Stimulated activated effector memory CD8-positive, alpha-beta T cell treated with anti-CD3 and anti-CD28 coated beads, Interleukin-12 subunit alpha, Interleukin-12 subunit beta, amount 100 ng/mL, for 72 hours (primary cell): ENCODE measurements at places on chromosomes 1 and 21.

DNA sequence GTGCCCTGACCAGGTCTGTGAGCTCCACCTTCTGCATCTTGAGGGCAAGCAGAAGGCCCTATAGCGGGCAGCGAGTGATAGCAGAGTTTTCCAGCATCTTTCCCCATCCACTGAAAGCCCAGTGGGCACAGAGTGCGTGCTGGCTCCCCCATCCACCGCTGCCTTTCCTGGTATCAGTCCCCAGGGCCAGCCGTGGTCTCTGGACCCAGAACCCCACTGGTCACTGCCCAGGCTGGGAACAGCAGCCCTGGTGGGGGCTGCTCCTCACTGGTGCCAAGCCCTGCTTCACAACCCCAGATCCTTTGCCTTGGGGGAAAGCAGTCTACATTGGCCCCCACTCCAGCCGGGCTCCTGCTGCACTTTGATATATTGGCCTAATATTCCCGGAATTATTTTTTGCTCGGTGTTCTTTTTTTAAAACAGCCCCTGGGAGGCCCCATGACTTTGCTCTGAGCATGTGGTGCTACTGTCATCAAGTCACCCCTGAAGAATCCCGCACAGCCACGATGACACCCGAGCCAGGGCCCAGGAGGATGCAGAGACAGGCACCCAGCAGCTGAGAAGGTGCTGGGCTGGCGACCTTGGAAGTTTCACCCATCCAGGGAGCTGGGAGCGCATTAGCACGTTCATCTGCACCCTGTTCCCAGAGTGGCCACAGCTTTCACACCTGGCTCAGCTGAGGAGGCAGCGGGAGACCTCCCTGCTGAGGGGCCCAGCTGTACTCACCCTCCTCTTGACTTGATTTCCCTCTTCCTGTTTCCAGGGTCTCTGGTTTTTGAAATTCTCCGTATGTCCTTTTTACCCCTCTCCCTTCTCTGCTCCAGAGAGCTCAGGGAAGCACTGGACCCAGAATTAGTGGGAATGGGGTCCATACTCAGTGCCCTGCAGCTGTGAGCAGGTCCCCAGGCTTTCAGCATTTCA is 56.9 kb downstream of the KLHDC7A start:
- DNase-seq, result no peak

DNA sequence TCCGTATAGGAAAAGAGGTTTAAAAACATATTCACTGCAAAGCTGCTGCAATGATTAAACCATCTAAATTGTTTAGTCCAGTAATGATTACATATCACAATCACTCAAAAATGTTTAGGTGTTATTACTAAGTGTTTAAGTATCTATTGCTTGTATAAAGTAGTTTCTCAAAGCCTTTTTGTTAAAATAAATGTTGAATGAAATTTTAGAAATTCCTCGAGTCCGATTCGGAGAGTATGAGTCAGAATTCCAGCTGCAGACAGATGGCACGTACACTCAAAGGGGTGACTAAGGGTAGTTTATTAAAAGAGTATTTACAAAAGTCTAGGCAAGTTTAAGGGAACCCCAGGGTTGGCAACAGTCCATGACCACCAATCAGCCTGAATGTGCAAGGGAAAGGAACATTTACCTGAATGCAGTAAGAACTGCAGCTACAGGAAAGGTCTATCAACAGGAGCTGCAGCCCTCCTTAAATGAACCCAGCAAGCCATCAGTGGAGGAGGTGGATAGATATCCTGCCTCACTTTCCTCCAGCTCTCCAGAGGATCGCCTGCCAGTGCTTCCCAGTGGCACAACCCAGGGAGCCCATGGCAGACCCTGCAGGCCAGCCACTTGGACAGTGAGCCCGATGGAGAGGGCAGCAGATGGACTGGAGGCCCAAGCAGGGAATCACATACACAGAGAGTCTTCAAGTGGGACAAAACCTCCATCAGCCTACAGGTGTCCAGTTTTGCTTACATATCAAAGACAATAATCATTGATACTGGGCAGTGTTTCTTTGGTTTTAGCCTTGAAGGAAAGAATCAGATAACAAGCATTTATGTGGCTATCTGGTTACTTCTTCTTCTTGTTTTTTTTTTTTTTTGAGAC is 92.1 kb upstream of the SLC44A3 start:
- no peak for DNase-seq

- no peak for DNase-seq
These were observed 24.3 kb upstream of the CITED4 start for GRCh38 chr1:40886318-40887011.

DNA sequence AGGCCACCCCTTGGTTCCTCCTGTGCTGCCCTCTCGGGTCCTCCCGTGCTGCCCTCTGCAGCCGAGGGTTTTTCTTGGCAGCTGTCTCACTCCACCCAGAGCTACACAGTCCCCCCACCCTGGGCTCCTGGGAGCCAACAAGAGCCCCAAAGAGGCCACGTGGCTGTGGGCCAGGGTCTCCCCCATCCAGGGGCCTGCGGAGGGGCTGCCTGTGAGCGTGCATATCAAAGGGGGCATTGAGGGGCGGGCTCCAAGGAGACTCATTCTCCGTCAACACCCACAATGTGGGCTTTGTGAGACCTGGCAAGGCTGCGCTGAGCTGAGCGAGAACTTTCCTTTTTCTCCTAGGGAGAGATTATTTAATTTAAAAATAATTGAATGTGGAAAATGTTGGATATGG is 108.7 kb upstream of the ARHGEF16 start:
- DNase-seq, result no peak

- DNase-seq, result no peak
These were observed 100.3 kb downstream of the RNF220 start for GRCh38 chr1:44505210-44505993.
